Karpas-422 (cell line): ENCODE measurements at places on chromosomes 12 and 14.

GRCh38 chr12:168763-169525, 45.0 kb downstream of the SLC6A12 start:
- no peak for DNase-seq

DNA sequence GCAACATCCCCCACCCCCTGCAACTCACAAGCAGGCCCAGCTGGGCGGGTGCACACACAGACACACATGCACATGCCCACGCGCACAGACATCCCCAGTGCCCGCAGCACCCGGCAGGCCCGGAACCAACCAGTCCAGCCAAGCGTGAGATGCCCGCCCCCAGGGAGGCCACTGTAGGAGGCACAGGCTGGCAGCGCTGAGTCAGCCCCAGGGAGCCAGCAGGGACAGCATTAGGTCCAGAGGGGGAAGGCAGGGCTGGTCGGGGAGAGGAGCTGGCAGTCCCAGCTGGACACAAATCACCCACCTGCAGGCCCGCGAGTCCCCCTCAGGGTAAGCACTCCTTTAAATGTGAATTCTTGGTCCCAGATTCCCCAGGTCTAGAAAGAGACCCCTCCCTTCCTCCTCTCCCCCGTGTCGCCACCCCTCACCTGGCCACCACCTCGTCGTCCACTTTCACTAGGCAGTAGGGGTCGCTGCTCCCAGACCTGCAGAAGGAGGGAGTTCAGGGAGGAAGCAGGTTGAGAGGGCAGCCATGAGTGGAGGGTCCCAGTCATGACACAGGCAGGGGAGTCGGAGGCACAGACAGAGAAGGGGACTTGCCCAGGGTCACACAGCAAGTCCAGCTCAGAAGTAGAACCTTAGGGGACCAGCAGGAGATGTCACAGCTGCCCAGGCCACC, 5.0 kb downstream of the RASAL1 start:
- peak; percentile 89 for DNase-seq

DNA sequence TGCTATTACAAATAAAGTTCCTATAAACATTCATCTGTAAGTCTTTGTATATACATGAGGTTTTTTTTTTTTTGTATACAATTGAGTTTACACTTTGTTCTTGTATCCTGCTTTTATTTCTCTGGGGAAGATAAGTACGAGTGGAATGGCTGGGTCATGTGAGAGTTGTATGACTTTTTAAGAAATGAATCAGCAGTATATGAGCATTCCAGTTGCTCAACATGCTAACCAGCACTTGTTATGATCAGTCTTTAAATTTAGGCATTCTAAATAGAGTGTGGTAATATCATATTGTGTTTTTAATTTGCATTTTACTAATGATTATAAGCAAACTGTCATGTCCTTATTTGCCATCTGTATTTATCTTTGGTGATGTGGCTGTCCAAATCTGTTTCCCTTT, 44.7 kb upstream of the AMIGO2 start:
- DNase-seq = no peak

DNA sequence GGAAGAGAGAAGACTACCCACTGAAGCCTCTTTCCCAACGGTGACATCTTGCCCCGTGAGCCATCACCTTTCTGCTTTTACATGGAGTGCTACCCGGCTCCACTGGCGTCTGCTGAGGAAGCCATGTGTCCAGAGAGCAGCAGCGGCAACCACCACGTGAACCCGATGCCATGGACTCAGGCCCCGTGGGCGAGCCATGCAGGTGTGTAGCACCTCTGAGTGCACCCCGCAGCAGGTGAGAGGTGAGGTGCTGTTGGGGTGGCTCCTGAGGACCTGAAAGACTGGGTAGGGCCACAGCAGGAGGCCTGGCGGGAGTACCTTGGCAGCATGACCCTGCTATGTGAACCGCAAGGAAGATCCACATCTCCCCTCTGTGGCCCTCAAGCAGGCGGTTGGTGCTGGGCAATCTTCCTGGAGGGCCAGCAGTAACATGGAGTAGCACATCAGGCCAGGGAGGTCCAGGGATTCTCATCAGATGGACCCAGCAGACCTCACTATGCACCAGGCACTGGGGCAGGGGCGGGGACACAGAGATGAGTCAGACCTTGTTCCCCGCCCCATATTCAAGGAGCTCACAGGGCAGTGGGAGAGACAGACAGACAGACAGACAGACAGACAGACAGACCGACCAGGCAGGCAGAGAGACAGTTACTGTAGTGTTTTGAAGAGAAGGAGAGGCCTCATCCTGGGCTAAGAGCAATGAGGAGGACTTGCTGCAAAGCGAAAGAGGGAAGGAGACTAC, 129.6 kb downstream of the PAPOLA start:
- no peak for DNase-seq

DNA sequence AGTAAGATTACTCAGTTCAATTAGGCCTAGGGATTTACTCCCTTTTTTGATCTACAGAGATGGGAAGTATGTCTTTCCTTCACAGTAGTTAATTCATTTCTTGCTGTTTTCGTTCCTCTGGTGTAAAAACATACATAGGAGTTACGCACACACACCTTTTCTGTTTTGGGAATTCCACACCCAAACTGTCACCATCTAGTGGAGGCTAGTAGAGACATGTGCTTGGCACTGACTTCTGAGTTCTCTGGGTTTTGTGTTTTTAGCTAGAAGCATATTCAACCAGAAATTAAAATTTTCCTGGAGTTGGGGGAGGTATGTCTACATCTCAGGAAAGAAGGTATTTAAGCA, 1.4 kb downstream of the SUSD6 start:
- DNase-seq = no peak

DNA sequence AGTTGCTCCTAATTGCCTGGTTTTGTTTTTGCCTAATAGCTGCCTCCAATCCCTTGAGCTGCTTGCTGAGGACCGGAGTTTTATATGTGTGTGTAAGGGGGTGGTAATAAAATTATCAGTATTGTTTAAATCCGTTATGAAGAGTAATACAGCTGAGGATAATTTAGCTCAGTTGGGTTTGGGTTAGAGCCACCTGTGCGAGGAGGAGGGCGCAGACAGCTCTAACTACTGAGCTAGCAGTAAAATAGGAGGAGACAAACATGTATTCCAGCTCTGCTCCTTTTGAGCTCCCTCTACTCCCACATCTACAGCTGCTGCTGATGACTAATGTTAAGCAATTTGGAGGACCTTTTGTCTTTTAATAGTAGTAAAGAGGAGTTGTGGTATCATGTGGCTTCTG, 61.5 kb downstream of the SPATS2 start:
- no peak for DNase-seq

- DNase-seq = no peak
Measured at GRCh38 chr12:19055589-19055988, 73.9 kb upstream of the PLEKHA5 start.

DNA sequence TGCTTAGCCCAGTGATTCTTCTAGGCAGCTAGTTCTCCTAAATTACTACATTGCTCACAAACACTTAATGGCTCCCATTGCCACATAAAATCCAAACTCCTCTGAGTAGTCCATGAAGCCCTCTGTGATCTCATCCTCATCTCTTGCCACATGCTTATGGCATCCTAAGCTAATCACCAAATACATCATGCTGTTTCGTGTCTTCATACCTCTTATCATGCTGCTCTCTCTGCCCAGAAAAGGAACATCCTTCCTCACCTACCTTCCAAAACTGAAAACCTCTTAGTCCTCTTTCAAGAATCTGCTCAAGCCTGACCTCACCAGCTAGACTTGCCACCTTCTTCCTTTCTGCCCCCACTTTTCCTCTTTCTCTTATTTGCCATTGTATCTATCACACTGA, 108.5 kb downstream of the DUSP6 start:
- DNase-seq = no peak

DNA sequence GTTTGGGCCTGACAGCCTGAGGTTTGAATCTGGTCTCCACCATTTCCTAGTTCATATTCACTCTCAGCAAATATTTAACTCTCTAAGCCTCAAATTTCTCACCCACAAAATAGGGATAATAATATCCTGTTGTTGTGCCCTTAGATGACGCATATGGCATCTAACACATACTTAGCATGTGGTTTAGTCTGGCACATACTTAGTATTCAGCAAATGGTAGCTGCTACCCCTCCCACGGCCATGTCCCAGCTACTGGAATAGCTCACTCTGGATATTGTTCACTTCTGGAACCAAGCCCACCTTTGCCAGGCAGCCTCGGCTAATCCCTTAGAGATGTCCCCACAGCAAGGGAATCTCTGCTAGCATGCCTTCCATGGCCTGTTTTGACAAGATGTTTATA, 53.3 kb downstream of the BICD1 start:
- DNase-seq = no peak

GRCh38 chr12:72876092-72876491, 603.9 kb downstream of the TRHDE start:
- DNase-seq = no peak

GRCh38 chr14:100096656-100097055, 31.4 kb downstream of the EVL start:
- no peak for DNase-seq

DNA sequence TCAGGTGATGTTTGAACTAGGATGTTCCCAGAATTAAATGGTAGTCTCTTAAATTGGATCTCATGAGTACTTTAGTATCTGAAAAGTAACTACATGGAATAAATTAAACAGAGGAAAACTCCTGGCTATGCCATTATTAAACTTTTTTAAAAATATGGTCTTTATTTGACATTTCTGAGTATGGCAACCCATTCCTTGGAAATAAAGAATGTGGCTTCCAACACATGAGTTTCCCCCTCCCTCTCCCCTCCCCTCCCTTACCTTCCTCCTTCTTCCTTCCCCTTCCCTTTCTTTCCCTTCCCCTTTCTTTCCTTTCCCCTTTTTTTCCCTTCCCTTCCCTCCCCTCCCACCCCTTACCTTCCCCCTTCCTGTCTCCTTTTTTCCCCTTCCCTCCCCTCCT, 940.2 kb downstream of the DIO2 start:
- no peak for DNase-seq

GRCh38 chr14:85279407-85279806, 250.5 kb upstream of the FLRT2 start:
- no peak for DNase-seq

- peak; percentile 84 for DNase-seq
Measured at GRCh38 chr12:56931474-56931978, 2.7 kb downstream of the SDR9C7 start.

GRCh38 chr12:106585521-106586277, 2.9 kb downstream of the RFX4 start:
- DNase-seq = no peak

DNA sequence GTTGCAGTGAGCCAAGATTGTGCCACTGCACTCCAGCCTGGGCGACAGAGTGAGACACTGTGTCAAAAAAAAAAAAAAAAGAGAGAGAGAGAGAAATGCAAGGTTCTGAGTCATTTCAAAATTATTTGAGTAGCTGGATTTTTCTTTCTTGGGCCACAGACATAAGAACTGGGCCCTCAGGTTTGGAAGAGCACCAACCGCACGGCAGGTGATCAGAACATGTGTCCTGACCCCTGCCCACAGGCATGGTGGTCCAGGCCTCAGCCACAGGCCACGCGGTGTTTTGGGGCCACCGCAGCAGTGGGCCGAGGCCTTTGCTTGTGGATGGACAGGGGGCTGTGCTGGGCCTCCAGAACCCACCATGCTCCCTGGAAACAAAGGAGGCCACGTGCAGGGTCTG, 126.7 kb downstream of the CALM1 start:
- DNase-seq = no peak

DNA sequence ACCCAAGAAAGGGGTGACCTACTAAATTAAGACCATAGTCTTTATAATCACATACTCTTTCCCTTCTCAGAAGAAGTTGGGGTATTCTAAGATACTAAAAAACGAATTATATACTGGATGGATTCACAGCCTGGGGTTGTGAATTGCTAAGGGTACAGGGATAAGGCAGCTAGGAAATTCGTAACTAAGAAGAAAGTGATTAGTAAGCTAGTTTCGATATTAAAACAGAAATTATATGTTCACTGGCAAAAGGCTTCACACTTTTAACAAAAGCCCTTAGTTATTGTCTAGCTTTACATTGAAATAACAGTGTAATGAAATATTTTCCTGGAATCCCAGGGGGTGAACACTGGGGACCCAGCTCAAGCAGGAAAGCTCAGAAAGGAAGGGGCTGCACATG, 35.5 kb upstream of the DYRK2 start:
- DNase-seq = no peak

- DNase-seq = no peak
Measured at GRCh38 chr12:102486153-102486552, 5.8 kb upstream of the IGF1 start.

- DNase-seq = peak; percentile 98
Measured at GRCh38 chr14:74302634-74303569, at the start of gene ABCD4. ABCD4 (minus strand) TSS chr14:74302934; CDS start chr14:74302912, 22 bp downstream.

GRCh38 chr14:52079239-52079959, 10.5 kb upstream of the NID2 start:
- no peak for DNase-seq

GRCh38 chr12:13268581-13268980, 72.1 kb downstream of the EMP1 start:
- no peak for DNase-seq

GRCh38 chr12:37720846-37721245, 595.7 kb upstream of the ALG10B start:
- no peak for DNase-seq

DNA sequence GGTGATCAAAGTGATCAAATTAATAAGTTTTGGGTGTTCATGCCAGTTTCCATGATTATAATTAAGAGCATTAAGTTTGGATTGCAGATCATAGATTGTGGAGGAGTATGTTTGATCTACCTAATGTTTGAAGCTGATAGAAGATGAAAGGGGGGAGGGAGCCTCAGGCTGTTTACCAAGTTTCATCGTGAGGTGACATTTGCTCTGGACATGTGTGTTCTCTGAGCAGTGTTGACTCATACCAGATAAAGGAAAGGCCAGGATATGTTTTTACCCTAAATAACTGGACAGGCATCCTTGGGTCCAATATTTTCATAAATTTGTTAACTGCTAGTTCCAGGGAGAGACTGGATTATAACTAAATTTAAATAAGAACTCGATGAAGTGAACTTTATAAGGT, 3.5 kb upstream of the SEL1L start:
- no peak for DNase-seq

DNA sequence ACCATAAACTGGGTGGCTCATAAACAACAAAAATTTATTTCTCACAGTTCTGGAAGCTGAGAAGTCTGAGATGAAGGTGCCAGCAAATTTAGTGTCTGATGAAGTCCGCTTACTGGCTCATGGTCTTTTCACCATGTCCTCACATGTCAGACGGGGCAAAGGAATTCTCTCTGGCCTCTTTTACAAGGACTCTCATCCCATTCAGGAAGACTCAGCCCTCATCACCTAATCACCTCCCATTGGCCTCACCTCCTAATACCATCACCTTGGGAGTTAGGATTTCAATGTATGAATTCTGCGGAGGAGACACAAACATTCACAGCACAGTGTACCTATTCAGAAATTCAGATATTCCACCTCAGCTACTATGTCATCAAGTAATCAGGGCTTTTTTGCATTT, 357.6 kb downstream of the PAWR start:
- DNase-seq = no peak

DNA sequence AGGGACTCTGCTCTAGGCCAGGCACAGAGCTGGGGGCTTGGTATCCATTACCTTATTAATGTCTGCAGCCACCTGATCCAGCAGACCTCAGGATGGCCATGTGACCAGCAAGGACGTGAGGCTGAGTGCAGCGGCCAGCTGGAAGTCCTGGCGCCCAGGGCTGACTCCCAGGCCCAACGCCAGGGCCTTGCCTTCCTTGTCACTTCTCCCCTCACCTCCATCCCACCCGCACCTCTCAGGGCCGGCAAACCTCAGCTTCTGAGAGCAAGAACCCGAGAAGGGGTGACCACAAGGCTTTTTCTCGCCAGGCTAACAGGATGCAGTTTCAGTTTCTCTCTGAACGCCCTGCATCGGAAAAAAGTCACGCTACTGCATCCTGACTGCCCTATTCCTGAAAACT, 15.4 kb downstream of the RAB35 start:
- DNase-seq = no peak

GRCh38 chr14:77130386-77130785, 11.2 kb downstream of the ZDHHC22 start:
- no peak for DNase-seq

- DNase-seq = no peak
Measured at GRCh38 chr12:26770239-26771070, 62.5 kb downstream of the ITPR2 start.
